ENCODE measurements at places on chromosomes 3 and 15.

GRCh38 chr15:81182031-81182755 is 14.5 kb upstream of the IL16 start:
- no peak overlapping the region for H3K27ac ChIP-seq
- no peak overlapping the region for H3K4me3 ChIP-seq
- DNase-seq: no peak
- no peaks in the 10 kb centered on the region for H3K36me3 ChIP-seq

DNA sequence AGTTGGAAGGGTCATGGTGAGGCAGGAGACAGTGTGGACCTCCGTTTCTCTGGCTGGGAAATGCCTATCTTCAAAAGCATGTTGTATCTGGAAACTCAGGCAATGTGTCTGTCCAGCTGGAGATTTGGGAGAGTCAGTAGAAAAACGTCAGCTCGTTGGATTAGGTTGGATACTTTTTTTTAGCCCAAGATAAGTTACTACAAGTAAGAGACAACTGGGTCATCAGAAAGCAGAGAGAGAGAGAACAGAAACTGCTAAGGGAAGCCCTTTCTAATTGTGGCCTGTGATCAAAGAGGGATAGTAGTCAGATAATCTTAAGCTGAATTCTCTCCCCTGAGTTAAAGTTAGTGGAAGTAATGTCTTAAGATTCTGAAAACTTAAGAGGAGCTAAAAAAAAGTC is 78.9 kb upstream of the ZNF280D start:
- no peaks in the 10 kb centered on the region for H3K27me3 ChIP-seq
- DNase-seq: no peak
- H3K4me1 ChIP-seq: peaks cover 17% of the 10 kb centered on the region
- H3K36me3 ChIP-seq: no peaks in the 10 kb centered on the region

GRCh38 chr3:27594096-27594690 is 110.0 kb upstream of the SLC4A7 start:
- H3K4me1 ChIP-seq: peaks cover 21% of the 10 kb centered on the region
- H3K27me3 ChIP-seq: no peaks in the 10 kb centered on the region
- H3K4me3 ChIP-seq: no peak overlapping the region

- peak; percentile 37 for DNase-seq
- H3K36me3 ChIP-seq: no peaks in the 10 kb centered on the region
- no peak overlapping the region for H3K27ac ChIP-seq
- H3K4me3 ChIP-seq: no peak overlapping the region
- no peaks in the 10 kb centered on the region for H3K27me3 ChIP-seq
Measured at GRCh38 chr15:74053941-74054529, 28.3 kb downstream of the GOLGA6A start.

- H3K27me3 ChIP-seq: no peaks in the 10 kb centered on the region
- no peaks in the 10 kb centered on the region for H3K4me1 ChIP-seq
- DNase-seq: no peak
- no peak overlapping the region for H3K4me3 ChIP-seq
- no peak overlapping the region for H3K27ac ChIP-seq
- H3K36me3 ChIP-seq: no peaks in the 10 kb centered on the region
Measured at GRCh38 chr3:2657971-2658370, 452.2 kb downstream of the IL5RA start.

DNA sequence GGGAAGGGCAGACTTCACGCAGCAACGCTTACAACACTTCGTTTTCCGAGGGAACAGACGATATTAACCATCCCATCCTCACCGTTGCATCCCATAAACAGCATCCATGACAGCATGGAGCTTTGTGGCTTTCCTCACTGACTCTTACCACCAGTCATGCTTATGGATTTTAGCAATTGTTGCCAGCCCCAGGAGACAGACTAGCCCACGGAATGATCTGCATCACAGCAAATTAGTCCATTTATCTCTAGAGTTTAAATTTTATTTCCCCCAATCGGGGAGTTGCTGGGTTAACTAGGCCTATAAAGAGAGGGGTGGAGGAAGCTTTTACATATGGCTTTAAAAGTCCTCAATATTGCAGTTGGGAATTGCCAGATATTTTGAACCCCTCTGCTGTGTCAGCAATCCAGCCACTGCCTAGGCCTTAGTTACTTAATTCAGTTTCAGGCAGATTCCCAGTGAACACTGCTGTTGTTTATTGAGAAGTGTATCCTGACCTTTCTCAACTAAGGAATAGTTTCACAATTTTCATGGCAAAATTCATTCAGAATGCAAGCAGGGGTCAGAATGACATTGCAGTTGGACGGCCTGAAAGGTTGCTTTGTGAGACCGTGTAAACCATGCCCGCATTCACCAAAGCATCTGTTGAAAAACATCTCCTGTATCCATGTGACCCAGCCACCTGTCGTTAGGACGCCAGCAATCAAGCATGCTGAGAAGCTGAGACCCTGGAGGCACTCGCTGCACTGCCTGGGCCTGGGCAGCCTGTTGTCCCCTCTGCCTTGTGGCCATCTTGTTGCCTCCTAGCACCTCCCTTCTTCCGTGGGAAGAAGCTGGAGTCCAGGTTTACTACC is 397.4 kb upstream of the TPM1 start:
- H3K27me3 ChIP-seq: no peaks in the 10 kb centered on the region
- no peak overlapping the region for H3K27ac ChIP-seq
- H3K36me3 ChIP-seq: no peaks in the 10 kb centered on the region
- H3K4me3 ChIP-seq: no peak overlapping the region

- no peak overlapping the region for H3K27ac ChIP-seq
- no peaks in the 10 kb centered on the region for H3K27me3 ChIP-seq
- no peak for DNase-seq
- no peaks in the 10 kb centered on the region for H3K36me3 ChIP-seq
Measured at GRCh38 chr3:76941376-76941775, 98.5 kb upstream of the ROBO2 start.

- H3K4me1 ChIP-seq: no peaks in the 10 kb centered on the region
- DNase-seq: no peak
- no peak overlapping the region for H3K4me3 ChIP-seq
- H3K27me3 ChIP-seq: no peaks in the 10 kb centered on the region
- H3K27ac ChIP-seq: no peak overlapping the region
Measured at GRCh38 chr3:59546522-59546921, 496.7 kb upstream of the CFAP20DC start.

DNA sequence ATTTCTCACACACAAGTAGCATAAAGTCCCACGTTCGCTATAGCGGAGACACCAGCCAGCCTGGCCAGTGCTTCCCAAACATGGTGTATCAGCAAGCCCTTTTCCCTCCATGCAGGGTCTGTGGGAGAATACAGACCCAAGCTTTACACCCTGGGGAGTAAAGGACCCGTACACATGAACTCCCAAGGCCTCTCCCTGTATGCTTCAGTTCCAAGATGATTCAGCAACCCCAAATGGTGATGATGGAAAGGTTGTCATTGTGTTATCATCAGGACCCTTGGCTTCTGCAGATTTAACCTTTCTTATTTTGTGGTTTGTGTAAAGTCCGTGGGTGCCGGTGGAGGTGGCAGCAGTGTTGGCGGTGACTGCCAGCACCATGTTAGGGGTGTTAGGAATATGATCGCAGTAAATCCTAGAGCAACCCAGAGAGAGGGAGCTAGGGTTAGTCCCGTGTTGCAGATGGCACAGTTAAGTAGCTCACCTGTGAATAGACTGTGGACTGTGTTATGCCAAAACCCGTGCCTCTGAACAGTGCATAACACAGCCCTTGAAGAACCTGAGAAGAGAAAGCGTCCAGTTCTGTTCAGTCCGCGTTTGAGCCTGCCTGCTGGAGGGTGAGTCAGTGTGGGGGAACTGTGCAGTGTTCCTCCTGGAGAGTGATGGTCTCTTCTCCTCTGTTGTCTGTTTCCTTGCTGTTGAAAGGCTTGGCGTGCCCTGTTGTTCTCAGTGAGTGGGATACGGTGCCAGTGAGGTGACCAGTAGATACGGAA is 174.3 kb downstream of the APBA2 start:
- H3K36me3 ChIP-seq: no peaks in the 10 kb centered on the region
- H3K4me1 ChIP-seq: no peaks in the 10 kb centered on the region
- no peak overlapping the region for H3K4me3 ChIP-seq
- H3K27ac ChIP-seq: no peak overlapping the region
- H3K27me3 ChIP-seq: no peaks in the 10 kb centered on the region

DNA sequence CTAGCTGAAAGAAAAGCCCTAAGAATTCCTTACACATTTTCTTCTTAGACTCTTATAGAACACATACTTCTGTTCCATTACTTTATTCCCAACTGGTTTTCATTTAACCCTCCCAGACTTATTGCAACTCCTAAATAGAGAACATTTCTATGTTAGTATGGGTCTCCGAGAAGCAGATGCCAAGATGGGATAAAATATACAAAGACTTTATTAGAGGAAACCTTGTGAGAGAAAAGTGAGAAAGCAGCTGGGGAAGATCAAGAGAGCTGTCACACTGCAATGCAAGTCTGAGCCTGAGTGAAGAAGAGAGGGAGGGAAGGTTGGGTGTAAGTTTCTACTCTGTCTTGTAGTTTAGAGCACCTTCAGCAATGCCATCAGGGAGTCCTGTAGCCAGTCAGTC is 979.3 kb downstream of the IGSF11 start:
- H3K4me1 ChIP-seq: no peaks in the 10 kb centered on the region
- DNase-seq: no peak
- no peaks in the 10 kb centered on the region for H3K36me3 ChIP-seq
- no peaks in the 10 kb centered on the region for H3K27me3 ChIP-seq

DNA sequence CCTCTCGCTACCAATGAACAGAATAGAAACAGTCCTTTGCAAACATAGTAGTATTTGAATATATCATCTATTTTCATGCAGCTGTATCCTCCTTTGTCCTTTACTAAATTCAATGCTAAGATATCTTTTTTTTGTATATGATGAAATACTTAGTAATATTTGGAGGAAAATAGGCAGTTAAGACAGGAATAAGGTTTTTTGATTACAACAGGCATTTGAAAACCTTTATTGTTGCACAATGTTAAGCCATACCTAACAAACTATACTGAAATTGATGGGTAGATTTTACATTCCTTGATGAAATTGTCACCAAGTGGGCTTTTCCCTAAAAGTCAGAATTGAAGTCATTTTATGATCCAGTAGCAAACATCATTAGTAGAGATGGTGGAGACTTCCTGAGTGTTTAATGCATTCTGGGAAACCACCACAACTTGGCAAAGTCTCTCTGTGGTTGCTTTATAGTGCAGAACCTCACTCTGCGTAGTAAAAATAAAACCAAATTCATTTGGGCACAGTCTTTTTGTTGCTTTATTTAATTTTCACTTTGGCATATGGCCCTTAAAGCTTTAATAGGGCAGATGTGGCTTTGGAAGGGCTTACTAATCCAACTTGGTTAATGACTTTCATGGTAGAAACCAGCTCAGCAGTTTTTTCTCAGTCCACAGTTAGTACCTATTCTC is 216.0 kb downstream of the DIPK2A start:
- no peak for DNase-seq
- H3K4me1 ChIP-seq: no peaks in the 10 kb centered on the region
- no peaks in the 10 kb centered on the region for H3K36me3 ChIP-seq
- H3K27ac ChIP-seq: no peak overlapping the region
- H3K27me3 ChIP-seq: no peaks in the 10 kb centered on the region
- H3K4me3 ChIP-seq: no peak overlapping the region

DNA sequence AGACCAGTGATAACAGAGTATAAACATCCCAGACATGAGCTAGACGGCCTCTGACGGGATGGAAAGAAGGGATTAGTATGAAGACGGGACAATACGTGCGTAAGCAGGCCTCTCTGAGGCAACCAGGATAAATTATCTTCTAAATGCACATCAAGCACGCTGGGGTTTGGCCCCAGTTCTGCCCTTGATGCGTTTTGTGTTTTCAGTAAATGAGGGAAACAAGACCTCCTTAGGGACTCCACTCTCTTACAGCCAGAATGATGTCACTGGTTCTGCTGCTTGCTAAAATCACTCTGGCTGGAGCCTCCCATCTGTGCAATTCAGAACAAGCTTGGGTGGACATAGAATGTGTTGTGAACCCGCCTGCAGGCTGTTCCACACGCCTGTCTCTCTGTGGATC is 156.0 kb upstream of the MCTP2 start:
- no peak overlapping the region for H3K4me3 ChIP-seq
- H3K27ac ChIP-seq: no peak overlapping the region
- H3K27me3 ChIP-seq: no peaks in the 10 kb centered on the region
- no peak for DNase-seq

GRCh38 chr3:34323517-34323916 is 525.1 kb downstream of the PDCD6IP start:
- no peak overlapping the region for H3K27ac ChIP-seq
- no peak overlapping the region for H3K4me3 ChIP-seq
- no peaks in the 10 kb centered on the region for H3K27me3 ChIP-seq
- no peak for DNase-seq

DNA sequence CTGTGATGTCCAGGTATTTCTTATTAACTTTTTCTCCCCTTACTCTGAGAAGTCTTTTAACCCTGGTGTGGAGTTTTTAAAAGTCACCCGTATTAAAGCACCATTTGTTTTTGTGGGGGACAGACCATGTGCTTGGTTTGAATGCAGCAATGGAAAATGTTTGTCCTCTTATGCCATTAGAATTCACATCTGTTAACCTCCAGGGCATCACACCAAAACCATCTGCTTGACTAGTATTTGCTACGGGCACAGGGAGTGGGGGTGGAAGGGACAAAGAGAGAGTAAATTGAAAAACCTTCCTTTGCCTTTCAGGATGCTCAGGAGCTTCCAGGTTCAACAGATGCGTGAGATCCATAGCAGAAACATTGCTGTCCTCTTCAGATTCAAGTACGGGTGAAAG is 61.4 kb upstream of the GOLGA8B start:
- H3K4me1 ChIP-seq: no peaks in the 10 kb centered on the region
- H3K27ac ChIP-seq: no peak overlapping the region
- no peak for DNase-seq
- no peaks in the 10 kb centered on the region for H3K27me3 ChIP-seq

- peak overlapping the region; percentile 69 for H3K4me3 ChIP-seq
- H3K27me3 ChIP-seq: no peaks in the 10 kb centered on the region
- H3K27ac ChIP-seq: no peak overlapping the region
- DNase-seq: no peak
Measured at GRCh38 chr15:75844629-75845335, 1.5 kb downstream of the UBE2Q2 start.

GRCh38 chr15:76208786-76209424 is 102.4 kb downstream of the ETFA start:
- no peak overlapping the region for H3K27ac ChIP-seq
- no peak for DNase-seq
- H3K36me3 ChIP-seq: peaks cover 52% of the 10 kb centered on the region
- H3K4me3 ChIP-seq: no peak overlapping the region
- H3K27me3 ChIP-seq: no peaks in the 10 kb centered on the region

GRCh38 chr3:11407644-11408043 is 135.4 kb downstream of the ATG7 start:
- no peaks in the 10 kb centered on the region for H3K4me1 ChIP-seq
- no peak for DNase-seq
- H3K27me3 ChIP-seq: no peaks in the 10 kb centered on the region
- H3K36me3 ChIP-seq: no peaks in the 10 kb centered on the region
- H3K4me3 ChIP-seq: no peak overlapping the region
